ENCODE measurements at places on chromosomes 1 and 21.

DNA sequence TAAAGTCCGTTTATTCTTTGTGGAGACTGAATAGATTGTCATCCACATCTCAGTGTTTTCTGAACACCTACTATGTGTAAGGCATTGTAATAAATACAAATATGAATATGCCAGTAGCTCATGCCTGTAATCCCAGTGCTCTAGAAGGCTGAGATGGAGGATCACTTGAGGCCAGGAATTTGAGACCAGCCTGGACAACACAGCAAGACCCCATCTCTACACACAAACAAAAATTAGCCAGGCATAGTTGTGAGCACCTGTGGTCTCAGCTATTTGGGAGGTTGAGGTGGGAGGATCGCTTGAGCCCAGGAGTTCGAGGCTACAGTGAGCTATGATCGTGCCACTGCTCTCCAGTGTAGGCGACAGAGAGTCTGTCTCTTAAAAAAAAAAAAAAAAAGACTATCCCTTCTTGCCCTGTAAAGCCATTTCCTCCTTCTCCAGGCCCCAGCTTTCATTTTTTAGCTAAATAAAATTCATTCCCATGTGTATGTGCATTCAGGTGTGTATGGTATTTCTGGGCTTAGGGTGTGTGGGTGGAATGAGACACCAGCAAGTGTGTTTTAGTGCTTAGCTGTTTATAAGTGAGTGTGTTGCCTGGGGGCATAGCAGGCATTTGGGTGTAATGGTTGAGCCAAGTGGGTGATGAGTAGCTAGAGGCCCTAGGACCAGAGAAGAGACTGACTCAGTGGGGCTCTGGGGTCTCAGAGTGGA lies 7.8 kb downstream of the CELSR2 start:
- DNase-seq = no peak

DNA sequence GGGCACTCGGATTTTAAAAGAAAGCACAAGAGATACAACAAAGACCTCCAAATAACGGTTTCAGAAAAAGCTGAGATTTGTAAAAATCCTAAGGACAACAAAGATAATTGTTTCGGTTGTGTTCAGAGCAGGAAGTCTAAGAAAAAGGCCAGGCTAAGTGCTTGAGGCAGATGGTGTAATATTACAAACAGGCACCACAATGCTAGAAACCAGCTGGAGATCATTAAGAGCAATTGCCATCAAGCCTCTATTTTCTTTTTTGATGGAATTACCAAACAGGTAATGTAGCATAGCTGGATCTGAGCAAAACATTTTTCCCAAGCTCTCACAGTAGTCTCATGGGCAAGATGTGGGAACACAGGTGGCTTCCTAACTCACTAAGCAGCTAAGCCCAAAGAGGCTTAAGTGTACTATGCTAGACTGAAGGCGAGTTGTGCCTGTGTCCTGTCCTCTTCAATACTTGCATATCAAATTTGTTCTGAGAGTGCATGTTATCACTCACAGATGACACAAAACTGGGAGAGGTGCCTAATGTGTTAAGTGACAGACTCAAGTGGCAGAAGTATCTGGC lies 161.6 kb downstream of the GLUL start:
- DNase-seq = no peak

DNA sequence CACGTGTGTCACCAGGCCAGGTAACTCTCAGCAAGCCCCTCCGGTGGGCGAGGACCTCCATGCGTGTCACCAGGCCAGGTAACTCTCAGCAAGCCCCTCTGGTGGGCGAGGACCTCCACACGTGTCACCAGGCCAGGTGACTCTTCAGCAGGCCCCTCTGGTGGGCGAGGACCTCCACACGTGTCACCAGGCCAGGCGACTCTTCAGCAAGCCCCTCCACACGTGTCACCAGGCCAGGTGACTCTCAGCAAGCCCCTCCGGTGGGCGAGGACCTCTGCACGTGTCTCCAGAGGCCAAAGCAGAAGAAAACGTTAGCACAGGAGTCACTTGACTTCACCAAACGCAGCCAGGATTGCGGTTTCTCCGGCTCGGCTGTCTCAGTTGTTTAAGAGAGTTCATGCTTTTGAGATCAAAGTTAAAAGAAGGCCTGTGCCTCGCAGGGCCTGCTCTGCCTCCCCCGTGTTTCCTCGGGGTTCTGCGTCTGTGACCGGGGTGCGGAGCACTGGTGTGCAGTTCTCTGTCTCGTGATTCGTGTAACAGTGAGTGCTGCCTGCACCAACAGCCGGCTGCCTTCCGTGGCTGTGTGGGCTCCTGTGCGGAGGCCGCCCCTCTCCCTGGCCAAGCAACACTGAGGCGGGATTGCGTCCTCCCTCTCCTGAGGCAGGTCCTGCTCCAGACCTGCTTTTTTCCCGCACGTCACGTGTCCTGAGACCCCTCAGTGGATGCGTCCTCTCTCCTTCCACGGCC lies 56.6 kb downstream of the PRKCZ start:
- no peak for DNase-seq

DNA sequence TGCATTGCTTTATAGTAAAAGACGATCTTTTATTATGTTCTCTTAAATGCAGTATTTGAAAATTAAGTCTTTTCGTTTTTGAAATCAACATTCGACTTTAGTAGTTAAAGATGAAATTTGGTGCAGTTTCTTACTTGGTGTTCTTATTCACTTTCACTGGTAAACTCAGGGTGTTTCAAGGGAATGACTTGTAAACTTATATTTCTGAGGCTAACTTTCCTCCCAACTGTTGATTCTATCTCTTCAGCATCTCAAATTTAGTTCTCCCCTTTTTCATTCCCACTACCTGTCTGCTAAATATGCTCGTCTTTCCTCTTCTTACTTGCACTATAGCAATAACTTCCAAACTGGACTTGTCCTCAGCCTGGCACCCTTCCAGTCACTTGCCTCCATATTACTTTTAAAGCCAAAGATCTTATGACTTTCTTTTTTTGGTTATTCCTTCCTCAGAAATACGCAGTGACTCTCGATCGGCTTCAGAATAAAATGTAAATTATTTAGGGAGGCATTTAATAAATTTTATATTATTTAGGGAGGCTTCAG lies 988 bp downstream of the SLC35A3 start:
- no peak for DNase-seq

DNA sequence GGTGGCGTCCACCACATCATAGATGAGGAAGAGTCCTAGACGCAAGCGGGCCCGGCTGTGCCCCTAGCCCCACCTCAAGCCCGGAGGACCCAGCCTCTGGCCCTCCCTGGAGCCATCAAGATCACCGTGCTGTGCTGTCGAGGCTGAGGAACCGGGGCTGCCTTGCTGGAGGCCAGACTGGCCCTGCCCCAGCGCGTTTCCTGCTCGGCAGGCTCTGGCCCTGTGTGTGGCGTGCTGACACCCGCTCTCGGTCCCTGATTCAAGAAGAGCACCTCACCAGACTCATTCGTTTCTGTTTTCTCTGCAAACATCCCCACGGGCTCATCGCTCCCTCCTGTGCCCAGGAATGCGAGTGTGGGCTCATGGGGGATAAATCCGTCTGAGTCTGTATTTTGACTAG lies 51.1 kb downstream of the GLIS1 start:
- no peak for DNase-seq

- no peak for DNase-seq
Observed at GRCh38 chr1:190738317-190738716, 260.7 kb upstream of the BRINP3 start.

GRCh38 chr1:53144201-53144600 lies 1.8 kb upstream of the SLC1A7 start:
- DNase-seq = no peak

GRCh38 chr1:208781391-208782045 lies 537.3 kb upstream of the PLXNA2 start:
- DNase-seq = no peak

- DNase-seq = no peak
Observed at GRCh38 chr1:64121766-64122385, 81.5 kb upstream of the UBE2U start.

GRCh38 chr1:196660852-196661251 lies 9.0 kb downstream of the CFH start:
- DNase-seq = no peak

DNA sequence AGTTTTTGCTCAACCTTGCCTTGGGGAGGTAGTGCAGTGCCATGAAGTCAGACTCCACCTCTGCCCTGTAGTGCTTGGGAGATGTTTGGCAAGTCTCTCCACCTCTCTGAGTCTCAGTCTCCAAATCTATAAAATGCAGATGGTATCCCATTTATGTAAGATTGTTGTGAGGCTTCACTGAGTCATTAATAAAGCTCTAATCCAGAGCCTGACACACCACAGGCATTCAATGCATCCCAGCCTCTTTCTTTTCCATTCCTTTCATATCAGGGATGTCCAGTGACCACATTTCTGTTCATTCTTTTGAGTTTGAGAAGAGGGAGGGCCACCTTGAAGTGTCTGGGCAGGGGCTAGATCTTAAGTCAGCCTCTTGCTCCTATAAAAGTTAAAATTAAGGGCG lies 37.6 kb upstream of the LMO4 start:
- no peak for DNase-seq

DNA sequence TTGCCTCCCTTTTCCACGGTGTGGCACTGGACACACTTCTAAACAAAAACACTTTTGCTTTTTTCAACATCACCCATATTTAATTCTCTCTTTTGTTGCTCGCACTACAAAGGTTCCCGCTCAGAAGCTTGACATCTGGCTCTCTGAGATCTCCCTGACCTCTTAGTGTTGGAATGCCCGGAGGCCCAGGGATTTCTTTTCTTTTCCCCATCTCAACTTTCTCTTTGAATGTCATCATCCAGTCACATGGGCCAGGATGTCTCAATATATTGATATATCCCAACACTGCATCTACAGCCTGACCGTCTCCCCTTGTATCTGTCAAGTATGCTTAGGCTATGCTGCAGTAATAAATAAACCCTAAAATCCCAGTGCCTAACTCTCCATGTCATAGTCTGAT lies 54.3 kb upstream of the DESI2 start:
- DNase-seq = no peak

GRCh38 chr1:212237651-212238050 lies 47.6 kb upstream of the PPP2R5A start:
- DNase-seq = no peak

- DNase-seq = peak; percentile 16
Observed at GRCh38 chr1:14826172-14826636, 227.7 kb downstream of the KAZN start.

- no peak for DNase-seq
Observed at GRCh38 chr1:77624102-77624501, 58.4 kb downstream of the ZZZ3 start.

DNA sequence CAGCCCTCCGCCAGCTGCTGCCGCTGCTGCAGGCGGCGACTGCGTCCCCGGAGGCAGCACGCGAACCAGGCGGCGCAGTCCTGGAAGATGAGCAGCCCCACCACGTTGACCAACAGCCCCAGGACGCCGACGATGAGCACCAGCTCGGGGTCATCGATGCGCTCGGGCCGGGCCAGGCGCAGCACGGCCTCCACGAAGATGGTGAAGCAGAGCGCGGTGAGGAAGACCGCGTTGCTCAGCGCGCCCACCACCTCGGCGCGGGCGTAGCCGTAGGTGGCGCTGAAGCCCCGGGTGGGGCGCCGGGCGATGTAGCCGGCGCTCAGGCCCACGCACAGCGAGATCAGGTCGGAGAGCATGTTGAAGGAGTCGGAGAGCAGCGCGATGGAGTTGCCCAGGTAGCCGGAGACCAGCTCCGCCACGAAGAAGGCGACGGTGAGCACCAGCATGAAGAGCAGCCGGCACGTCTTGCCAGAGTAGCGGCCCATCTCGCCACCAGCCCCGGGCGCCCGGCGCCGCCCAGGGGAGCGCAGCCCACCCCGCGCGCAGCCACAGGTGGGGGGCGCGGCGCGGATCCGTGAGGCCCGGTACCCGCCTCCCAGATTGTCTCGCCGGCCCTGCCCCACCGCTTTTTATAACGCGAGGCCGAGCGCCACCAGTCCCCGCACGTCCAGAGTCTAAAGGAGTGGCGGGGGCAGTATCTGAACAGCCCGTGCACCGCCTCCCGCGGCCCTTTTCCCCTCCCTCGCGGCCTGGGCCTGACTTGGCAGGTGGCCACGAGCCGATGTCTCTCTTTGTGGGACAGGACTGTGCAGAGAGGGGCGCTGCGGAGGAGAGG lies at the start of gene SLC30A10:
TSS of gene SLC30A10 (minus strand) at position 602 of the 835 bp plus-strand sequence. CDS start at position 485, 117 bp downstream.
- DNase-seq = peak; percentile 25

- no peak for DNase-seq
Observed at GRCh38 chr1:177648731-177649265, 321.1 kb downstream of the SEC16B start.

DNA sequence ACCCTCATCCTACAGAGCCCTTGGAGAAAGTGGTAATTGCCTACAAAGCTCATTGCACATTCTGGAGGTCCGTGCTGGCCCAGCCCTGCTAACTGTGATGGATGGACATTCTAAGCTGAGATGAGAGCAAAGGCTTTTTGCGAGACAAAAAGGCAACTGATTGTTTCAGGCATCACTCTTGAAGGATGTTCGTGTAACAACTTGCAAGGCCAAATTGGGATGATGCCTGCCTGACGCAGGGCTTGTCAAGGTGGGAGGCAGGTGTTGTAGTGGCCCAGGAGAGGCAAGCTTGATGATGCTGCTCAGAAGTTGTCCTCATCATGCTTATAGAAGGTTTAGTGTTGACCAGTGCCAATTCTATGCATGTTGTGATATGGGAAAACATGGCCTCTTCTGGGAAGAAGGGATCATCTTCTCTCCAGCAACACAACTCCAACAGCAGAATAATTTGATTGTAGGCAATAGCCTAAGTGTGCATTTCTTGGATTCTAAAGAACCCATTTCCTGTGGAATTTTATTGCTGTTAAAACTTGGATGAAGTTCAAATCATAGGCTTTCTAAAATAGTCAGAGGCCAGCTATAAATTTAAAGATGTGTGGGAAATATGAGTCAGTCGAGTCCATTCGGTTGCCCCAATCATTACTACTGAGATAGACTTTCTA lies 102.5 kb upstream of the COA6 start:
- DNase-seq = no peak

- no peak for DNase-seq
Observed at GRCh38 chr1:23533246-23534023, 2.4 kb upstream of the E2F2 start.

DNA sequence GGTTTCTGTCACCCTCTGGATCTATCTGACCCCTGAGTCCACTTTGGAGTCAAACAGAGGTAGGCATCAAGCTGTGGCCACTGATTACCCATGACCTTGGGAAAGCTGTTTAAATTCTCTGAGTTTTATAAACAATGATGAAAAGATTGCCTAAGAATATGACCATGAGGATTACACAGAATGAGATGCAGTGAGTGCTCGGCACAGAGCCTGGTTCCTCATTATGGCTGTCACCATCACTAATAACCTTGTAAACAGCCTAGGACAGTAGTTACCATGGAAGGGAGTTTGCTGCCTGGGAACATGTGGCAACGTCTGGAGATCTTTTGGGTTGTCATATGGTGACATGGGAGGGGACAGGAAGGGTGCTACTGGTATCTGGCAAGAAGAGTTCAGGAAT lies 248.3 kb upstream of the KAZN start:
- DNase-seq = no peak

- DNase-seq = no peak
Observed at GRCh38 chr1:25128121-25128621, 104.1 kb downstream of the SYF2 start.

DNA sequence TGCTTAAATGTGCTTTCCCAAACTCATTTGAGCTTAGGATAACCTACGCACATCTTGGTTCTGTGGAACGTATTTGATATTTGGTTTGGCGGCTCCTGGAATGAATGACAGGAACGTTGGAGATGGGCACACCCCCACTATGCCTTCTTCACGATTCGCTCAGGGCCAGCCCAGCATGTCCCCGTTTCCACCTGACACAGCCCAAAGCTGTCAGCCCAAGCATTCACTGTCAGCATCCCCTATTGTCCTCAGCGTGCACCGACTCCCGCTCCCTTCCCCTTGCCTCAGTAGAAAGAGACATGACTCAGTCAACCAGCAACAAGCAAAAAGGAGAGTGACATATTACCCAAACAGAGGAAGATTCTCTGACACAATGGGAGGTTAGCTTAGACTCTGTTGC lies 181.4 kb downstream of the KCNJ6 start:
- no peak for DNase-seq

GRCh38 chr1:245260883-245261282 lies 106.1 kb downstream of the KIF26B start:
- DNase-seq = no peak

All from posterior cingulate gyrus (tissue), 11 donors.